ENCODE measurements at places on chromosomes 7 and 10.

GRCh38 chr7:30363778-30364563, 79.6 kb downstream of the ZNRF2 start:
- no peak for DNase-seq

GRCh38 chr7:151796871-151797537, 79.9 kb downstream of the PRKAG2 start:
- DNase-seq = no peak

DNA sequence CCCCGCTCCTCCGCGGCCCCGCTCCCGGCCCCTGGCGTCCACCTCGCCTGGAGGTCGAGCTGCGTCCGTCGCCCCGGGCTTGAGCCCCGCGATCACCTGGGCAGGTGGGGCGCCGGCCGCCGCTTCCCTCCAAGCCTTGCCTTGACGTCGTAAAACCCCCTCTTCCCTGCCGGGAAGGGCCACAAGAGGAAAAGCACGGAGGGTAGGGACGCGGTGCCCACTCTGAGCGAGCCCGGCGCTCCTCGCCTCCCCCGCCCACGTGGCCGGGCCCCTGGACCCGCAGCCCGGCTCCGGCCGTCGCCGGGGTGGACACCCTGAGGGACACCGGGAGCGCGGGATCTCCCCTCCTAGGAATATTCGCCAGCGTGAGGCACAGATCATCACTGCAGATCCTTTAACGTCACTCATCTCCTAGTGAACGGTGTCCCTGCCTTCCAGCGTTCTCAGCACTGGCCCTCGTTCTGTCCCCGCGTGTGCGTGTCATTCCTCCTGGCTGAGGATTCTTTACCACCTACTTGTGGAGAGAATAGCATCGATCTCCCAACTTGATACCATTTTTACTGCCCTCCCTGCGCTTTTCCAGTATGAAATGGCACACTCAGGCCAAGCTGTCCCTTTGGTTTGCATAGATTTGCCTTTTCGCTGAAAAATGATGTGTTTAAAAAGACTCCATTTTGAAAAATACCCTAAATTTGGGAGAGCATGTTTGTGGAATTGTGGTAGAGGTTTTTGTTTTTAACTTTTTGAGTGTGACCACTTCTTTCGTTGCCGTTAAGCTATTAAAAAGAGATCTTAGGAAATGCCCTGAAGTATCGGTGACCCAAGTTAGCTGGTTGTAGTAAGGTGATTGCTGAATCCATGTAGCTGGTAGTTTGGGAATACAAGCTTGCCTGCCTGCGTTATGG, 649 bp downstream of the ACTR3B start:
- DNase-seq = no peak

DNA sequence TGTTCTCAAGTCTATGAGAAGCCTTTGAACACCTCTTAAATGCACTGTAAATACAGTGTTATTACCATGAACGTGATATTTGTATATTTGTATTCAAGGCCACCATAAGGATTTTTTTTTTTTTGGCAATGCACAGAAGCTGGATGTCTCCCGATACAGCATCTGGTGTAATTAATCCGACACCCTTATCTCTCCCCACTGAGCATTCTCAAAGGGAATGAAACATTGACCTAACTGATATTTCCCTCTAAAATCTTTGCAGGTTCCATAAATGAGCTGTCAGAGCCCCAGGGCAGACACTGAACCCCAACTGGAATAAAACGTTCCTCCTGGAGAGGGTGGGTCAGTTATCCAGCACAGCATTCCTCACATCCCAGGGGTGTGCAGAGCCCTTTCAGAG, 316.6 kb downstream of the PAXIP1 start:
- DNase-seq = no peak

- no peak for DNase-seq
These were observed 26.9 kb upstream of the TRIM56 start for GRCh38 chr7:101058355-101058754.

GRCh38 chr10:69458430-69459100, 7.3 kb downstream of the TSPAN15 start:
- DNase-seq = no peak

- DNase-seq = no peak
These were observed at the start of gene NRG3 for GRCh38 chr10:81874875-81875466. Gene NRG3, plus strand, starts transcription at chr10:81875194.

DNA sequence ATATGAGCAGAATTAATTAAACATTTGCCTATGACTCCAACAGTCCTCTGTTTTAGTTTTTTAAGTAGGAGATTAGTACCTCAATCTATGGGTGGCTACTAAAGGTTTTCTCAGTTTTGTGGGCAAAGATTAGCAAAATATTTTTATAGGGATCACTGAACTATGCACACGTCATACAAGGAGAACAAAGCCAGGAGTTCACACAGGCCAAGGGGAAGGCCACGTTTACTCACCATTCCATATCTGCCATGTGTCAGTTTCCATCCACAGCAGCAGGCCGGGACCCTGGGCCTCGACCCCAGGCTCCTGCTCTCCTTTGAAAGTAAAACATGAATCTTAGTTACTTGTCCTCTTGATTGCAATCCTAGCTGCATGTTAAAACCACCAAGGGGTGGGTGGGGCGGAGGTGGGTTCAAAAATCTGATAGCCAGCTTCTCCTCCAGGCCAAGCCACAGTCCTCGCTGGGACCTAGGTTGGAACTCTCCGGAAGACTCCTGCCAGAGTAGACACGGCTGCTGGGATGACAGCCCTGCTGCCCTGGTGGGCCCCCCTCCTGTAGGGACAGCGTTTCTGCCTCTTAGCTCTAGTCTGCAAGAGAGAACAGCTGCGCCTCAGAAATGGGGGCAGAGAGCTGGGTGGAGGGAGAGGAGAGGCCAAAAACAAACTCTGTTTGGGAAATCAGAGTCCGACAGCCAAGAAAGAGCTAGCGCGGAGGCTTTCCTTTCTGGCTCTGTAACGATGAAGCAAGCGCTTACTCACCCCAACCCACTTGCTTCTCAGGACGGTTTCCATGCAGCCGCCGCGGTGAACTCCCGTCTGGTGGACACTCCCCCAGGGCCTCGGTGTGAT, 35.6 kb downstream of the PITRM1 start:
- no peak for DNase-seq

GRCh38 chr7:95501261-95501832, 15.6 kb downstream of the ASB4 start:
- no peak for DNase-seq

DNA sequence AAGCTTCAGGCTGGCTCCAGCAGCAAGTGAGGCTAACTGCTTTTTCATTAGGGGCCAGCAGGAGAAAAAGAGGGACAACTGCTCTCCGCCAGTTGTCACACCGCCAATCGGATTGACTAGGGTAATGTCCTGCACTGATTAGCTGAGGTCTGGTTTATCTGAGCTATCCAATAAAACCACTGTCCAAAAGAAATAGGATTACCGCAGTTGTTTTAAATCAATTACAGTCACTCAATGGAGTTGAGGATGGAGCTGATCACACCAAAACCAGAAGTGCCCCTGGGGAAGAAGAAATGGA, 351.4 kb upstream of the NPVF start:
- DNase-seq = no peak

DNA sequence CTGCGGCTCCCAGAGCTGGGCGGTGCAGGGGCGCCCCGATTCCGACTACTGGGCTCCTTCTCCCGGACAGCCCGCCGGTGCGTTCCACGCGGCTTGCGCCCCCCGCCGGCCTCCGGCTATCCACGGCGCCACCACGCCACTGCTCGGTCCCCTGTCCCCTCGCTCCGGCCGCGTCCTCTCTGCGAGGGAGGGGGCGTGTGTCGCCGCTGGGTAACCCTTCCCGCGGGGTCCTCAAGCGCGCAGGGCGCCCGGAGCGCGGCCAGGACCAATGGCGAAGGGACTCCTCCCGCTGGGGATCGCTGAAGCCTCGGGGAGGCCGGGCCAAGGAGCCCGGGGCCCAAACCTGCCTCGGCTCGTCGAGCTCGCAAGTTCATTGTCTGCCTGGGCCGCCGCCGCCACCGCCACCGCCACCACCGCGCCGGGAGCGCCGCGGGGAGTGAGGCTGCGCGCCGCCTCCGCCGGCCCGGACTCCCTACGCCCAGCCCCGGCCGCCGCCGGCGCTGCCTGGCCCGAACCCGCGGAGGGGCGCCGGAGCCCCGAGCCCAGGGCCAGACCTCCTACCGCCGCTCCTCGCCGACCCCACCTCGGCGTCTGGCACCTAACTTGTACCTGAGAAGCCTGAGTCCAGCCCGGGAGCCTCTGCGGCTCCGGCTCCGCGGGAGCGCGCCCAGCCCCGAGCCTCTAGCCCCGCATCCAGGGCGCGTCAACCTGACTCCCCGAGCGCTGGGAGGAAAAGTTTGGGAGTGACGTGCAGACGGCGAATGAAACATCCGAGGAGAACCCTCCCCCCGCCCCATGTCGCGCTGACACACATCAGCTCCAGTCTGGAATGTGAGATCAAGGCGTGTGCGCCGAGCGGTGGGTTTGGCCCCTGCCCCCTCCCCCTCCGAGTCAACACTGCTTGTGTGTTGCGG, at the start of gene CHST15:
CHST15 (minus strand) TSS at position 739 of the 914 bp plus-strand sequence. CDS start 47,386 bp downstream, outside the sequence.
- no peak for DNase-seq

DNA sequence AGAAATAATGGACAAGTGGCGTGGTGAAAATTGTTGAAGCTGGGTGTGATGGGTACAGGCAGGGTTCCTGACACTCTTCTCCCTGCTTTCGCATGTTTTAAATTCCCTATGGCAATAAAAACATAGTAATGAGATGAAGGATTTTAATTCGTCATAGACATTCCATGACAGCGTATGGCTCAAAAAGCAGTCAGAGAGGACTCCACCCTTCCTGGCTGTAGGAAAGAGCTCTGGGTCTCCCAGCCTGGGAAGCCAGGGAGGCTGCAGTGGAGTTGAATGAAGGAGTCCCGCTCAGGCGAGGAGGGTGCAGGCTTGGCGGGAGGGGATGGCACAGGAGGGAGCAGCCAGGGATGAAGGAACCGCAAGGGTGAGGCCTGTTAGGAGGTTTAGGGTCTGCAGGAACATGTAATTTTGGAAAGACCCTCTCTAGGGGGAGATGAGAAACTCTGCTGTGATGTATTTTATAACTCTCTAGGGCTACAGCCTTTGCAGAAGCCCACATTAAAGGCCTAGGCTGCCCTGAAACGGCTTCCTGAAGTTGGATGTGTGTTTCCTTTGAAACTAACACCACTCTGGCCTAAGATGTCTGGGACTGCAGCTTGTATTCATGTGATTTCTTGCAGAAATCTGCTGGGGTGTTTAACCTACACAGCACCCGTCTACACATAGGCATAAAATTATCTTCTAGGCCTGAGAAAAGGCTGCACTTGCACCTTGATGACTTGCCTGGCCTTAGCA, 7.6 kb upstream of the LARP4B start:
- DNase-seq = no peak

- DNase-seq = no peak
These were observed 188.7 kb upstream of the SEMA3E start for GRCh38 chr7:83837683-83838082.

GRCh38 chr10:14761372-14761771, 13.3 kb downstream of the FAM107B start:
- DNase-seq = no peak

DNA sequence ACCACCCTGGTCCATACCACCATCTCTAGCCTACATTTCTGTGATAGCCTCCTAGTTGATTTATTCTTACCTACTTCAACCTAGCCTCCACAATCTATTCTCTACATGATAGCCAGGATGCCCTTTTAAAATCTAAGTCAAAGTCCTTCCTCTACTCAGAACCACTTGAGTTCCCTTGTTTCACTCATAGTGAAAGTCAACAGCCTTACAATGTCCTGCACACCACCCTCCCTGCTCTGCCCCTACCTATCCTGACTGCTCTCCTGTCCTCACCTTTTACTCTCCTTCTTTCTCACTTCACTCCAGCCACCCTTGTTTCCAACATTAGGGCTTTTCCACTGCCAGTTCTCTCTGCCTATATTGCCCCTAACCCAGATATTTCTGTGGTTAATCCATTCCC, 146.7 kb downstream of the GRM3 start:
- no peak for DNase-seq

GRCh38 chr10:31081937-31082840, 50.5 kb upstream of the ZNF438 start:
- no peak for DNase-seq

DNA sequence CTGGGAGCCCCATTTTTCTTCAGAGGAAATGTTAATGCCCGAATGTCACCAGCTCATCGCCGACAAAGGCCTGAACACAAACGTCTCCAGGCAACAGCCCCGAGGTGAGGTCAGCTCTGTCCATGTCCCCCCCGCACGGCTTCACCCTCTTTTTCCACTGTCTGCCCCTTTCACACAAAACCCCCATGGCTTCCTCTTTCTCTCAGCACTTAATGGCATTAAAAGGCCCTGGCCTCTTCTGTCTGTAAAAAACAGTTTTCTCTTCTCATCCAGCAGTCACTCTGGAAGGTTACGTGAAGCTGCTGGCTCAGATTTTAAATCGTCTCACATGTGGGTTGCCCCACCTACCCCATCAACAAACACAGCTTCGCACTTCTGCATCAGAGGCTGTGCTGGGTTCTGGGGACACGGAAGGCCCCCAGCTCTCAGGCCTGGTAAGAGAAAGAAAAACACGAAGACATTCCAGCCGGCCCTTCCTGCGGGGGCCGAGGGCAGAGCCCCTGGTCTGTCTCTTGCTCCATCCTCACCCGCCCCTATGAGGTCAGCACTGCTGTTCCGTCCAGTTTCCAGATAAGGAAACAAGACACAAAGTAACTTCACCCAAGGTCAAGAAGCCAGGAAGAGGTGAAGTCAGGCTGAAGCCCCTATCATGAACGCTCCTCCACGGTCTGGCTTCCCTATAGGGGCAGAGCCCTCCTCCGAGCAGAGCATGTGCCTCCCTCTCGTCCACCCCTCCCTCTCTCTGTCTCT, 91.1 kb upstream of the PDGFA start:
- no peak for DNase-seq

DNA sequence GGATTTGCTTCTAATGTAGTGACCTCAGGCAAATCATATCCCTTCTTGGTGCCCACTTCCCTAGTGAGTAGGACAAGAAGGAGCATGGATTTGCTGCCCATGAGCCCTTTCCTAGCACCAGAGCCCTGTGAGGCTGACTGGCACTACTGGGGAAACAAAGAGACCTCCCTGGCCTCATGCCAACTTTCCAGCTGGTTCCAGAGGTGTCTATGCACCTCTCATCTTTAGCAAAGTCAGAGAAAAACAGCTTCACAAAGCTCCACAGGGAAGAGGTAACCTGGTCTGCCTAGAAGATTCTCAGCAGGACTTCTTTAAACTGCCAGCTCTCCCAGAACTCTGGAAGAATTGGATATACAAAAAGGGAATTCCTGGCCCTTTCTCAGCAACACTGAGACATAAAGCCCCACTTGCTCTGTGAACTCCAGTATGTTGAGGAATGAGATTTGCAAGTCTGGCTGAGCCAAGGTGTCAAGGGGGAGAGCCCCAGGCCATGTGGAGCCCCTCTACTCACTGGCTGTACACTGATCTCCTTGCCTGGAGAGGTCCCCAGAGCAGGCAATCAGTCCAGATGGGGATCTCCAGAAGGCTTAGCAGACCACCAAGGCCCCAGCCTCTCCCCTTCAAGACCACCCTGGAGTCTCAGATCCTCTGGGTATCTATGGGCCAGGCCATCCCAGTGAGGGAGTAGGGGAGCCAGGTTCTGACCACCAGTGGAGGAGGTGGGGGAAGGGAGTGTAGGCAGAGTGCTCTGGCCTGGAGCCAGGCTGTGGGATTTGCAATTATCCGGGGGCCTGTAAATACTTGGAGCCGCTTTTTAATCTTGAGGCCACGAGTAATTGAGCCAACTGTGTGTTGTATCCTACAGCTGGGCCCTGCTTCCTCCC, 24.4 kb upstream of the RBM20 start:
- no peak for DNase-seq

Data from stimulated activated CD8-positive, alpha-beta memory T cell treated with anti-CD3 and anti-CD28 coated beads, Interleukin-7, amount 100 ng/mL, for 1 hour (primary cell).